ENCODE measurements at places on chromosomes 5 and 9.

DNA sequence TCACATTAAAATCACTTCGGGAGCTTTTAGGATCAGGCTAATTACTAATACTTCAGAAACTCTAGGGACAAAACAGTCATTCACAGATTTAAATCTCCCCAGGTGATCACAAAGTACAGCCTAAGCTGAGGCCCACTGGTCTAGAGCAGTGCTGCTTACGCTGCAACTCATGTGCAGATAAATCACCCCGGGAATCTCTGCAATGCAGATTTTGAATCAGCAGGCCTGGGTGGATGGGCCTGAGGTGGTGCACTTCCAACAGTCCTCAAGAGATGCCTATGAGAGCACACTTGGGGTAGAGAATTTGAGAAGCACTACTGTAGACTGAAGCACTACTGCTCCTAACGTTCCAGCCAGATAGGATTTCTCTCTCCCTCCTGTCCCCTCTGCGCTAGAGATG lies 28.4 kb downstream of the CSF1R start:
- DNase-seq = no peak

GRCh38 chr5:38803246-38803645 lies 42.6 kb upstream of the OSMR start:
- no peak for DNase-seq

DNA sequence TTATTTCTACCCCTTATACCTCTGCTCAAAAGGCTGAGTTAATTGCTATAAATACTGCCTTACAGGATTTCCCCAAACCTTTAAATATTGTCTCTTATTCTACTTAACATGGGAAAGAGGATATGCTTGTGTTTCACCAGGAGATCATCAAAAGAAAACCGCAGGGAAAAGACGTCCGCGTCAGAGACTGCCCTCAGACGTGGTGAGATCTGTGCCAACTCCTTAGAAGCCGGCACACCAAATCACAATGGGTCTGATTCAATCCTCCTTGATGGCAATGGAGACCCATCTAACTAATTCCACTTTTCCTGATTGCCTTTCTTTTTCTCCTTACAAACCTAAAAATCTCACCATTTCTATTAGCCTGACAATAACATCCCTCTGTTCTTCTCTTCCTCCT lies 55.0 kb downstream of the SH3PXD2B start:
- DNase-seq = no peak

DNA sequence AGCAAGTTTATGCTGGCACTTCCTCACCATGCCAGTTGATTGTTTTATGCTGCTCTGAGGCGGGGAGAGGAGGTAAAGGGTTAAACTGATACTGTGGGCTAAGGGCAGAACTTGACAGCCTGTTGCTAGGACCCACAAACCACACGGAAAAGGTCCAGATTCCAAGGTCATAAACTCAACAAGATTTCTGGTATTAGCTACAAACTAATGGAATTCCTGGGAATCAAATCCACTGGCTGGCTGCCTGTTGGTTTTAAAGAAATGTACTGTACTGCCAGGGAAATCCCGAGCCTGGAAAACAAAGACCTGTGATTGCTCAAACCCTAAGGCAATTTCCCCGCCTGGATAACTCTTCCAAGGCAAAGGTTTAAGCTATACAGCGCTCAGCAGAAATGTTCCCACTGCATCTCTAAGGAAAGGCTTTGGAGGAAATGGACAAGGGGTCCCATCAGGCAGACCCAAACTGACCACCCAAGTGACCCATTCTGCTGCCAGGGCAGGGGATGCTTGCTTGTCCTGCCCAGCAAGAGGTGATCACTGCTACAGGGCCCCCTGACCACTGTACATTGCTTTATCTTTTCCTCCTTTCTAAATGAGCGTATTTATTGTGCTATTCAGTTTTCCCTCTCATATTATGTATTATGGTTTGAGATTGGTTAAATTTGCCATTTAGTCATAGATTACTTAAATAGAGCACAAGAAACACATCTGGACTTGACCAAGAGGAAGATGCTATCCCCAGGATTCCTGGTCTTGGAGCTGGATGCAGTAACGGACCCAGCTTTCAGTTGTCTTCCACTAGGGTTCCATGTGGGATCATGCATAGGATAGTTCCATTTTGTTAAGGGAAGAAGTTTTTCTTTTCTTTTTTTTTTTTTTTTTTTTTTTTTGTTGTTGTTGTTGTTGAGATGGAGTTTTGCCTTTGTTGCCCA lies 124.3 kb downstream of the SUSD1 start:
- DNase-seq = no peak

DNA sequence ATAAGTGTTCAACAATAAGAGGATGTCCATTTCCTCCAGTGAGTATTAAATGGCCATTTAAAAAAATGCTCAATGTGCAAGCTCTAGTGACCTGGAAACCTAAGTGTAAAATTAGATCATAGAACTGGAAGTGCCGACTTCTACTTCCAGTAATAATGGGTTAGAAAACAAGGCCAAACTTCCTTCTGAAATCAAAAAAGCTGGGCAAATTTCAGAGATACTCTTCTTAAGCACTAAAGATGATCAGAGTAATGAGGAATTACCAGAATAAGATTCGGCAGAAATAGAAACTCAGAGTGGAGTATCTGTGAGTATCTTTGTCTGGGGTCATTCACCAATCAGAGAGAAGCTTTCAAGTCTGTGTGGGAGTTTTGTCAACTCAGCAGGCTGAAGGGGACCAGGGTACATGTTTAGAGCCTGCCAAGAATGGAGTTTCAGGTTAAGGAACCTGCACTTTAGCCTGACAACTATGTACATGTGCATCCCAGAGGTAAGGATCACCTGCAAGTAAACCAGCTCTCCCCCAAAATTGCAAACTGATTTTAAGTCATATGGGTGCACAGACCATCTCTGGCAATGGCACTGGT lies 17.1 kb downstream of the FCN2 start:
- DNase-seq = no peak

GRCh38 chr5:122195802-122196394 lies 66.6 kb downstream of the ZNF474 start:
- no peak for DNase-seq

DNA sequence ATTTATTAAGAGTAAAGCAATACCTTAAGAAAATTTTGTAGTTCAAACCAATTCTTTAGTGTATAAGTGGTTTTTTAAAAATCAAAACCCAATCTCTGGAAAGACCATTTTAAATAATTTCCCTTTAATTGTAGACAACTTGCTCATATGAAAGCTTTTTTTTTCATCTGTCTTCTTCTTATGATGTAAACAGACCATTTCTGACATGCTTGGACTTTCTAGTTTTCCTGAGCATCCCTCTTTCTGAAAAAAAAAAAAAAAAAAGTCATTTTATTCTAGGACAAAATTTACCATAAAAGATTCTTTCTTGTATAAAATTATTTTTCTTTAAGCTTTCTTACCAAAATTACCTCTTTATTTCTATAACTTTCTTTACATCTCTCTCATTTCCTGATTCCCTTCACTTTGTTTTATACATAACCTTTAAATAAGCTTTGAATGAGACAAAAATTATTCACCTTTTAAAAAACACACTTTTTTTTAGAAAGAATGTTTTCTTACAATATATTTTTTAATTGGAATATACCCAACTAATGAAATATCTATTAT lies 67.5 kb downstream of the COL15A1 start:
- DNase-seq = no peak

- no peak for DNase-seq
Observed at GRCh38 chr9:30774326-30774725, 1610.1 kb upstream of the ACO1 start.

DNA sequence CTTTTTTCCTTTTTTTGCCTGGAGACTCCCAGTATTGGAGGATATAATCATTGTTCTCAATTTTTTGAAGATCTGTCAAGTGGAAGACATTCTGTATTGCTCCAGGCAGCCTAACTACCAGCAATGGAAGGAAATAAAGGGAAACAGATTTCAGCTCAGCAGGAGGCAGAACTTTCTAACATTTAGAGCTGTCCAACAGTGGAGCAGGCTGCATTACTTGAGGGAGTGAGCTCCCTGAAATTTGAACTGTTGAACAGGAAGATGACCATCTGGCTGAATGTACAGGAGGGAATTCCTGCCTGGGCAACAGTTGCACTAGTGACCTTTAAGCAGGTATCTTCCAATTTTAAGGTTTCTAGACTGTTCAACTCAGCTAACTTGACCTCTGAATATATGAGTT lies 1.1 kb upstream of the GAPVD1 start:
- DNase-seq = no peak

DNA sequence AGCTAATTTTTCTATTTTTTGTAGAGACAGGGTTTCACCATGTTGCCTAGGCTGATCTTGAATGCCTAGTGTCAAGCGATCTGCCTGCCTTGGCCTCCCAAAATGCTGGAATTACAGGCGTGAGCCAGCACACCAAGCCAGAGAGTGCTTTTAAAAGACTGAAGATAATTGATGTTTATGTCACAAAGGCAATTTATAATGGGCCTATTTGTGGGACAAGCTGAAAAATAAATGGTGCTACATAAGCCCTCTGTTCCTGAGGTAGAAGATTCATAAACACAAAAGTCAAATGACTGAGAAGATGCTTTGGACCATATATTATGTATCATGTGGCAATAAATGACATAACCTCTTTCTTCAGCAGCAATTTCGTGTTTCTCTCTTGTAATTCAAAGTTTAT lies 329.6 kb downstream of the GABRB2 start:
- DNase-seq = no peak

DNA sequence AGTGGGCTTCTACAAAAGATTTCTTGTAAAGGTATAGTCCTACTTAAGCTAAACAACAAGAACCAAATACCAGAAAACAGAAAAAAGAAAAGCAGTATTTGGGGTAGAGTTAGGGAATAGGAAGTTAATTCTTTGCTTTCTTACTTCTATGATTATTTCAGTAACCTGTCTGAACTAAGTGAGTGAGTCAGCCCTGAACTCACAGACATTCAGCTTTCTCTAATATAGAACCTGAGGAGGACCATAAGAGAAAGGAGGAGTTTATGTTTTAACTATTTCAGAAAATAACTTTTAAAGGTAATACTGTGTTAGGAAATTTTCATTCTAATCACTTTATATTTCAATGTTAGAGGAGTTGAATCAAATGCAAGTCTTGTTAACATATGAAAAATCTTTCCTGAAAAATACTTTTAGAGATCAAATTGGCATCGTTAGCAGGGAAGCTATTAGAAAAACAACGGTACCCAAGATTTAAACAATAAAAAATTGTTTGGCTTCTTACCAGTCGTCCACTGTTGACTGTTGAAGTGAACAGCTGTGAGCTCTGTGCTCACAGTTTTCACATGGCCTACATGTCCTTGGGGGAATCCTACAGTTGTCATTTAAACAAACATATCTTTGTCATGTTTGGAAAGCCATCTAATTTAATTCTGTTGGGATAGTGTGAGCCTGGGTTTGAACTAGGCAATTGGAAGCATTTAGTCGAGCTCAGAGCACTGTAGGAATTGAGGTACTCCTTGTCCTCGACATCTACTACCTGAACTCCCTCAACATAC lies 19.9 kb upstream of the ZFAND5 start:
- DNase-seq = no peak

GRCh38 chr5:61328791-61329549 lies 3.1 kb upstream of the ZSWIM6 start:
- no peak for DNase-seq

DNA sequence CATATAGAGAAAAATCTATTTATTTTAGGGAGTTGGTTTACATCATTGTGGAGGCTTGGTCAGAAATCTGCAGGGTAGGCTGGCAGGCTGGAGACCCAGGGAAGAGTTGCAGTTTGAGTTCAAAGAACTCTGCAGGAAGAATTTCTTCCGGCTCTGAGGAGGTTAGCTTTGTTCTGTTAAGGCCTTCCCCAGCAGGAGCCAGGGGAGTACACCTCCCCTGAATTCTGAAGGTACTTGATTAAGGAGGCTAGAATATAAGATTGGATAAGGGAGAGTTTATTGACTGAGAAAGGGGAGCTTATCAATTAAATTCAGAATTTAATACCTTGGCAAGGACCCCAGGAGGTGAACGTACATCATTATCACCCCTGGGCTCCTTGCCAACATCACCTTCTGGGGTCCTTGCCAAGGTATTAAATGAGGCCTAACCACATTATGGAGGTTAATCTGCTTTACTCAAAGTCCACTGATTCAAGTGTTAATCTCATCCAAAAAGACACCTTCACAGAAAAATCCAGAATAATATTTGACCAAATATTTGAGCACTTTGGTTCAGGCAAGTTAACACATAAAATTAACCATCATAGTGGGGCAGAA lies 351.7 kb downstream of the CWC27 start:
- no peak for DNase-seq

GRCh38 chr5:127192150-127192549 lies 98.4 kb upstream of the MEGF10 start:
- no peak for DNase-seq

GRCh38 chr9:90640361-90640760 lies 2.3 kb downstream of the DIRAS2 start:
- DNase-seq = no peak
